CD14-positive monocyte (primary cell): ENCODE measurements at places on chromosomes 16 and 17.

DNA sequence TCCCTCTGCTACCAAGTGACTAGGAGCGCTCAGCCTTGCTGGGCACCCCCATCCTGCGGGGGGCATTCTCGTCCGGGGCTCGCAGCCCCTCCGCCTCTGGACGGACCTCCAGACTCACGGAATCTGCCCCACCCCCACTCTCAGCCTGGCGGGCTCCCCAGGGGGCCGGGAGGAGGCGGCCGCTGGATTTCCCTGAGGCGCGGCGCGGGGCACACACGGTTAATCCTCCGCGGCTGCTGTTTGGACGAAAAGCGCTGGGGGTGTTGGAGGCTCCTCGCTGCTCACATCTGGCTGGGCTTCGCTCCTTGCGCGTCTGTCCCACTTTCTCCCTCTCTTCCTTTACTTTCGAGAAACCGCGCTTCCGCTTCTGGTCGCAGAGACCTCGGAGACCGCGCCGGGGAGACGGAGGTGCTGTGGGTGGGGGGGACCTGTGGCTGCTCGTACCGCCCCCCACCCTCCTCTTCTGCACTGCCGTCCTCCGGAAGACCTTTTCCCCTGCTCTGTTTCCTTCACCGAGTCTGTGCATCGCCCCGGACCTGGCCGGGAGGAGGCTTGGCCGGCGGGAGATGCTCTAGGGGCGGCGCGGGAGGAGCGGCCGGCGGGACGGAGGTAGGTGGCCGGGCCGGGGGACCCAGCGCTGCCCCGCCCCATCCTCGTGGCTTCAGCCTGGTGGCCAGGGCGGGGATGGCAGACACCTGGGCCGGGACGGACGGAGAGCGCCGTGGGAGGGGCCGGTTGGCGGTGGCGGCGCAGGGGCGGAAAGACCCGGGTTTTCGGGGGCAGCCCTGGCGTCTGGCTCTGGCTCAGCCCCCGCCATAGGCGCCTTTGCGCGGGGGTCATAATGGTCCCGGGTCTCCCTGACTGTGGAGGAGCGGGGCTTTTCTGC, at the start of gene C1QTNF1:
C1QTNF1 (plus strand) TSS at position 284 of the 886 bp plus-strand sequence. CDS start 19,800 bp downstream, outside the sequence.
- peak; percentile 13 for DNase-seq

GRCh38 chr17:42101513-42102292, 3.4 kb upstream of the ZNF385C start:
- DNase-seq: peak; percentile 56

DNA sequence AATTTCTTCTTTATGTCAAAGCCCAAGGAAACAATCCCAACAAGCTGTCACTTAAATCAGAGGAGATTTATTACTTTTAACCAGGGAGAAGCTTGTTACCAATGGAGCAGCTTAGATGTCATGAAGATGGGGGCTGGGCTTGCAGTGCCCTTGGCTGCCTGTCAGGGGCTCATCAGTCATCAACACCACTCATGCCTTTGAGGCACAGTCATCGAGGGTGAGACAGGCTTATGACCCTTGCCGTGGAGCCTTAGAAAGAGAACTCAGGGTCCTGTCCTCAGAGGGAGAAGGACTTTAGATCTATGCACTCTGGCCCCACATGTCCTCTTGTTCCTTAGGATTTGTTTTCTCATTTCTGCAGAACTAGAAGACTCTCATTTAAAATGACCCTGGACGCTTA, 318.3 kb downstream of the CBLN1 start:
- no peak for DNase-seq

- DNase-seq: no peak
Measured at GRCh38 chr17:34997355-34997862, 17.1 kb downstream of the LIG3 start.

DNA sequence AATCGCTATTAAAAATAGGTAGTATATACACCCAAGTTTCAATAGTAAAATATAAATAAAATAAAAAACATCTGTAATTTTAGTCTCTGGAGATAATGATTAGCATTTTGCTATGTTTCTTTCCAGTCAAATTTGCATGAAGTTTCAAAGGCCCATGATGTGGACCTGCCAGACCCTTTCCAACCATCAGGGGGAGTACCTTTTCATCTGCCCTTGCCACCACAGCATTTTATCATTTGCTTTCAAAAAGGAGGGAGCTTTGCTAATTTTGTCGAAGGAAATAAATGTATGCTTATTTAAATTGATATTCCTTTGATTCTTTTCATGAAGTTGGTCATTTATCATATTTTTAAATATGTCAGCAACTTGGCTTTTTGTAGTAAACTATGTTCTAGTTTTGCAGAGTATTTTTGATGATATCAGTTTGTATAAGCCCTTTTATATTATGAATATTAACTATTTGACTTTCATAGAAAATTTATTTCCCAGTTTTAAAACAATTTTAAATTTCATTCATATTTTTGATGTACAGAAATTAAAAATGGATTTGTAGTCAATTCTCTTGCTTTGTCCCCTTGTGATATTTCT, 115.2 kb upstream of the NETO2 start:
- DNase-seq: no peak

- DNase-seq: no peak
Measured at GRCh38 chr16:8986111-8986510, 22.4 kb upstream of the USP7 start.

DNA sequence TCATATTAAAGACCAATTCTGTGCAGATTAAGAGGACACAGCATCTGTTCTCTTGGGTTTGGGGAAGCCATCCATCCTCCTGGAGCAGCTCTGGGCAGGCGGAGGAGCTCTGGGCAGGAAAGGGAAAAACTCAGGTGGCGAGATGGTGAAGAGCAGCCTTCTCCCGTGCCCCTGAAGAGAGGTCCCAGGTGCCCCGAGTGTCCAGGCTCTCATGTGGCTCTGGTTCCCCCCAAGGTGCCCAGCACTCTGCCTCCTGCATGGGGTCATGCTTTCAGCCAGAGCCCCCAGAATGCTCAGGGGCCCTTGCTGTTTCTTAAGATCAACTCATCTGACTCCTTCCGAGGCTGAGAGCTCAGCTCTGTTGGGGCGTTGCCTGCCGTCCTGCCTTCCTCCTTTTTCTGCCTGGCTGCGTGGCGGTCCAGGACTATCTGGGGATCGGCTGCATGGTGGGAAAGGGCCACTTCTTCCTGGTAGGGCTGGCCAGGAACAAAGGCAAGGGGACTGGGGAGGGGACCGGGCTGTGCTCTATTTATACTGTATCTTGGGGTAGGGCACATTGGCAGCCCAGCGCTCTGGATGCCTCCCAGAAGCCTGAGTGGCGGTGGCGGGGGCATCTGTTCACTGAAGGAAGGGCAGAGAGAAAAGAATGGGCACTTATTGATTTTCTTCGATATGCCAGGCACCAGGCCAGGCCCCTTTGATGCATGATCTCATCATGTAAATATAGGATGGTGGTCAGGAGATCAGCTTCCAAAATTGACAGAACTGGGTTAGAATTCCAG, 103.2 kb upstream of the SDK2 start:
- no peak for DNase-seq

DNA sequence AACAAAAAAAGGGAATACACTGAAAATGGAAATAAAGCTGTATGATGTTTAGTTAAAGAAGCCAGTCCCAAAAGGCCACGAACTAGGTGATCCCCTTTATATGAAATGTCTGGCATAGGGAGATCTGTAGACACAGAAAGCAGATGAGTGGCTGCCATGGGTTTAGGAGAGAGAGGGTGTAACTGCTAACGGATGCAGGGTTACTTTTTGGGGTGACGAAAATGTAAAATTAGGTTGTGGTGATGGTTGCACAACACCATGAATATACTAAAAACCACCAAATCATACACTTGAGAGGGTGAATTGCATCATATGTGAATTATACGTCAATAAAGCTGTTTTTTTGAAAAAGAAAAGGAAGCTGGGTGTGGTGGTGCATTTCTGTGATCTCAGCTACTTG, 99.6 kb downstream of the ADCY9 start:
- peak; percentile 92 for DNase-seq

GRCh38 chr16:30051518-30051917, 14.0 kb upstream of the ALDOA start:
- DNase-seq: no peak

GRCh38 chr16:23320693-23321092, 18.6 kb downstream of the SCNN1B start:
- DNase-seq: no peak

- DNase-seq: peak; percentile 91
Measured at GRCh38 chr16:53482123-53482522, 20.9 kb downstream of the AKTIP start.

GRCh38 chr17:47733674-47734410, 806 bp downstream of the TBX21 start:
- DNase-seq: no peak

DNA sequence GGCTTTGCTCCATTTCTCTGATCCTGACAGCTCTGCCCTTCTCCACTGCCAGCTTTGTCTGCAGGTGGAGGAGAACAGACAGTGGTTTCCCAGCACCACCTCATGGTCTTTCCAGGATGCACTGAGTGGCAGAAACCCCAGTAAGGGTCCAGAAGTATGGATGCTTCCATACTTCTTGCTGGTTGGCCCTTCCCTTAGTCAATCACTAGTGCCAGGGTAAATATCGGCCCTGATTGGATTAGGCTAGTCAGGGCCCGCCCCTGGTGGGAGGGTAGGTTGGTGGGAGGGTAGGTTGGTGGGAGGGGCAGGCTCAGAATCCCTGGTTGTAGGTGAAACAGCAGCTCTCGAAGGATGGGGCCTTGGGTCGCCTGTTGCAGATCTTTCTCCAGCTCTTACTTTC, 10.2 kb downstream of the RNF213 start:
- DNase-seq: no peak

DNA sequence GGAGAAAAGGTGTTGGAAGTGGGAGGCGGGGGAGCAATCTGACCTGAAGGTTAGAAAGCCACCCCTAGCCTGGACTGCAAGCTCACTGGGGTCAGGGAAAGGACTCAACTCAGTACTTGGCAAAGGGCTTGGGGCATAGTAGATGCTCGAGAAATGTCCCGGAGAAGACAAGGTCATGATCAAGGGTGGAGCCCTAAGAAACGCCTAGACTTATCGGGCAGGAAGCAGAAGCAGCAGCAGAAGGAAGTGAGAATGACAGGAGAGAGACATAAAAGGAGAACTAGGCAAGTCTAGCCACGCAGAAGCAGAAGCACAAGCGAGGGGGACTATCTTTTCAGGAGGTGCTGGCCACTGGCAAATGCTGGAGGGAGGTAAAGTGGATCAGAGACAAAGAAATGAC, 10.2 kb downstream of the COTL1 start:
- peak; percentile 87 for DNase-seq

DNA sequence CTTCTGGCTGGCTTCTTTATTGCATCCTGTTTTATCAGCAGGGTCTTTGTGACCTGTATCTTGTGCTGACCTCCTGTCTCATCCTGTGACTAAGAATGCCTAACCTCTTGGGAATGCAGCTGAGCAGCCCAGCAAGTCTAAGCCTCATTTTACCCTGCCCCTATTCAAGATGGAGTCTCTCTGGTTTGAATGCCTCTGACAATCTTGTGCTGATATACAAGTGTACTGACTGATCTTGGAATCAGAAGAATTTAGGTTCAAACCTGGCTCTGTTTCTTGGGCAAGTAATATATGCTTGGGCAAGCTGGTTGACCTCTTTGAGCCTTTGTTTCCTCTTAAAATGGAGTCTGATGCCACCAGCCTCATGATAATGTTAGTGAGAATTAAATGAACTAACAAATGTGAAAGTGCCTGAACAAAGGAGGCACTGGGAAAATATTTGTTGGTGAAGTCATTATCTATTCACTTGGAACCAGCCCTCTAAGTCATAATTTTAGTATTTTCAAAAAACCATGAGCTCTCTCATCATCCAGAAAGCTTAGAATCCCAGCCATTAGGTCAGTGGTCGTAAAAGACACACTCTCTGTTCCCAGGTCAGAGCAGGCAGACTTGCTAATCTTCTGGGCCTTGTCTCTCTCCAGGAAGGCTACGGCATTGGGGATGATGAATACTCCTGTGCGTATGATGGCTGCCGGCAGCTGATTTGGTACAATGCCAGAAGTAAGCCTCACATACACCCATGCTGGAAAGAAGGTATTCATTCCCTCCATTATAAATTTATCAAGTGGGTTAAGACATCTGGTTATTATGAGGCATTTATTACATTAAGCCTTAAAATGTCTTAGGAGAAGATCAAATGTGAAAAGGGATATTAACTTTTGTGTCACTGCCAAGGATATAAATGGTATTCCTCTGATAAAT, 18.1 kb upstream of the ARL2BP start:
- DNase-seq: no peak

GRCh38 chr17:50831471-50831928, 3.9 kb upstream of the WFIKKN2 start:
- no peak for DNase-seq

DNA sequence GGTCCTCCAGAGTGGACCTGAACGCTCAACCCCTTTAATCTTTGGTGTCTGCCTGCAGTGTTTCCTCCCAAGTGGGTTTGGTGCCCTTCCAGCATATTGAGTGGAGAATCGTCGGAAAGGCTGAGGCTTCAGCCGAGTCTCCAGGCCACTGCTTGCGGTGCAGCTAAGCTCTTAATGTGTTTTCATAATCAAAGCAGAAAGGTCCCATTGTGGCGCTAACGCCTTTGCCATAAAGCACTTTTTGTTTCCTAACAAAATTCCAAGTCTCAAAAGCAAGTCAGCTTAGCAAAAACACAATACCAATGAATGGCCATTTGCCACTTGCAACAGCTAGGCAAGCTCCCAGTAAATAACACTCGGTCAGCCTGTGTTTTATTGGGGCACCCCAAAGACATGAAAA, 57.6 kb downstream of the KSR1 start:
- DNase-seq: no peak

DNA sequence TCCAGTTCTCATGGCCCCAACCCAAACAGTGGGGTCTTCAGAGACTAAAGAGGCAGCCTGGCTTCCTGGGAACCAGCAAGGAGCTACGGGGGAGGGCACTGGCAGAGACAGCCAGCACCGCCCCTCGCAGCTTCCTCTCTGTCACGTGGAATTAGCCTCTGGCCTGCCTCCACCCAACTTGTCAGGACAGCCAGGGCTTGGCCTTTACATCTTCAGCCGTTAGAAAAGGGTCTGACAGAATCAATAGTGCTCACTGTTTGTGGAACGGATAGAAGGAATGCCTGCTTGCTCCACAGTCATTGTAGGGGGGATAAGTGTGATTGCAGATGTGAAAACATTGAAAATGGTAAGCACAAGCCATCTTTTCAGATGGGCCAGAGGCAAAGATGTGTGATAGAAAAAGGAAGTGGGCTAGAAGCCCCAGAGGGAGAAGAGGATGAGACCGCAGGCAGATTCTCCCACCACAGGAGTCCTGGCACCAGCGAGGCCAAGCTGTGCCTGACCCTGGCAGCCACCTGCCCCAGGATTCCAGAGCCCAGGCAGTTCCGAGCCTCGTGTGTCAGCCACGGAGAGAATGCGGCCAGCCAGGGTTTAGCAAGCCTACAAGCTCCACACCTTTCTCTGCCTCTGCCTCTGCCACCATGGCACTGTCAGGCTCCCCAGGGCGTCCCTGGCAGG, 18.6 kb downstream of the GRIN2C start:
- peak; percentile 56 for DNase-seq

GRCh38 chr17:30558686-30559545, 81.7 kb downstream of the GOSR1 start:
- no peak for DNase-seq

- DNase-seq: no peak
Measured at GRCh38 chr16:15034266-15035162, 21.4 kb downstream of the NTAN1 start.

GRCh38 chr16:12225255-12225654, 248.7 kb downstream of the SNX29 start:
- no peak for DNase-seq
